ENCODE measurements at places on chromosomes 4 and X.

GRCh38 chr4:186191200-186192065, at the start of gene CYP4V2:
CYP4V2 (plus strand) TSS chr4:186191567; CDS start chr4:186191824, 257 bp downstream.
- peak; percentile 61 for DNase-seq

- DNase-seq = no peak
Measured at GRCh38 chr4:154049457-154050181, 260.7 kb upstream of the SFRP2 start.

DNA sequence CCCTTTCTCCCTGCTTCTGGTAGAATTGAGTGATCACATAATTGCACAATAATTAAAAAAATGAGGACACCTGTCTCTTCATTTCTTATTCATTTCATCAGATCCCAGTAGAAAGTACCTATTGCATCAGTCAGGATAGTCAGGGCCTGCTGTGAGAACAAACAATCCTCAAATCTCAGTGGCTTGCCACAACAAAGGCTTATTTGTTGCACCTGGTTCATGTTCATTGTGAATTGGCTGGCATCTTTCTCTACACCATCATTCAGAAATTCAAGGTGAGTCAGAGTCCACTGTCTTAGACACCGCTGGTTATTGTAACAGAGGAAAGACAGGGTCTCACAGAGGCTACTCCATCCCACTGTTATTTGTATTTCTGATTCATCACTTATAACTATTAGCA, 409.8 kb downstream of the STIM2 start:
- no peak for DNase-seq

GRCh38 chr4:19164334-19164733, 1087.4 kb upstream of the SLIT2 start:
- DNase-seq = no peak

- no peak for DNase-seq
Measured at GRCh38 chr4:188956566-188956965, 817.3 kb downstream of the TRIML1 start.

DNA sequence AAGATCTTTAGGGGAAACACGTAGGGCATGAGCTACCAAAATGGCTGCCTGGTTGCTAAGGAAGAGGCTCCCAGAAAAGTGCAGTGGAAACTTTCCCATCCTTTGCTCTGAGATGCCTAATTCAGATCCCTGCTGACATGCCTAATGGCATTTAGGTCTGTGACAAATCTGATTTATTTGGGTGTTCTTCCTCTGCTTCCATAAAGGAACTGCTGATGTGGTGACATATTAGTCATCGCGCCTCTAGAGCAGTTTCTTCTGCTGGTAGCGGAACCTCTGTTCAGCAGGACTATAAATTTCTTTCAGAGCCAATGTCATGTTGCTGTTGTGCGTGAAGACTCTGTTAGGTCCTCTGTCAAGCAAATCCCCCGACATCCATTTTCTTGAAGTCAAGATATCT, 310.0 kb downstream of the PDHA2 start:
- DNase-seq = no peak

GRCh38 chr4:175371091-175371490, 441.0 kb downstream of the GPM6A start:
- DNase-seq = no peak

DNA sequence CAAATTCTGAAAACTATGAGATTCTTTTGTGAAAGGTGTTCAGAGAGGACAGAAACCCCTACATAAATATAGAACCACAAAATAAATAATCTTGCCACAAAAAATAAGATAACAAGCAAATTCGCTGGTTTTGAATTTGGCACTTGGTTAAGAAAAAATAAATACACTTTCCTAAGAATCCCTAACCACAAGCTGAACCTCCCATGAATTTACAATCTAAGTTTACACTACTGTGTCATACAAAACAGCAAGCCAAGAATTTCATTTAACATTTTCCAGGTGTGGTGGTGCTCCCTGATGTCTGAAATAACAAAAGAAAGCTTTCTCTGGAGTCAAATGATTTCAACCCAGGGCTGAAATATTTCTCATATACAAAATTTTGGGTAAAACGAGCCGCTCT, 121.0 kb downstream of the KCNIP4 start:
- no peak for DNase-seq

DNA sequence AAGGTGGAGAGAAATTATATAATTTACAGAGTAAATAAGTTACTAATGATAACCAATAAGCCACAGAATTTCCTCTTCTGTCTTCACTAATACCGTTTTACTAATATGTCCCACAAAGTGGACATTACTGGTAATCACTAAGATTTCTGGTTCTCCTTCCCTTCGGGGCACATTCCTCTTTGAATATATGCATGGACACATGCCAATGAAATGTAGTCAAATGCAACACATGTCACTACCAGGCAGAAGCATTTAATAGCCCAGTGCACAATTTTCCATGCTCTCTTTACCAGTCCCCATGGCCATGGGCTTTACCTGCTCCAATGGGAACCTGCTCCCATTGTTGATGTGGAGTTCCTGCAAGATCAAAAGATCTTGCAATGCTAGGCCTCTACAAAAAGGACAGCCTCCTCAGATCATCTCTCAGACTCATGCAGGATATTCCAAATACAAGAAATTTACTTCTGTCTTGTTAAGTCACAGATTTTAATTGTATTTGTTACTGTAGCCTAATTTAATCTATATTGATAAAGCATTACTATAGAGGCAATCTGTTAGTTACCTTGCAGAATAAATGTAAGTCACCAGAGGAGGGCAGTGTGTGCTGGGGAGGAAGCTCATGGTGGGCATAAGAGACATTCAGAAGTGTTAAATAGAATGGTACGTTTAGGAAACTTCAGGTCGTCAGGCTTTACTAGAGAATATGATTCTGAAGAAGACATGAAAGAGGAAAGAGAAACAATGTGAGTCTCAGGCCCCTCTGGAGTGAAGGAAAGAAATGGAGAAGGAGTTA, 37.1 kb upstream of the INPP4B start:
- no peak for DNase-seq

DNA sequence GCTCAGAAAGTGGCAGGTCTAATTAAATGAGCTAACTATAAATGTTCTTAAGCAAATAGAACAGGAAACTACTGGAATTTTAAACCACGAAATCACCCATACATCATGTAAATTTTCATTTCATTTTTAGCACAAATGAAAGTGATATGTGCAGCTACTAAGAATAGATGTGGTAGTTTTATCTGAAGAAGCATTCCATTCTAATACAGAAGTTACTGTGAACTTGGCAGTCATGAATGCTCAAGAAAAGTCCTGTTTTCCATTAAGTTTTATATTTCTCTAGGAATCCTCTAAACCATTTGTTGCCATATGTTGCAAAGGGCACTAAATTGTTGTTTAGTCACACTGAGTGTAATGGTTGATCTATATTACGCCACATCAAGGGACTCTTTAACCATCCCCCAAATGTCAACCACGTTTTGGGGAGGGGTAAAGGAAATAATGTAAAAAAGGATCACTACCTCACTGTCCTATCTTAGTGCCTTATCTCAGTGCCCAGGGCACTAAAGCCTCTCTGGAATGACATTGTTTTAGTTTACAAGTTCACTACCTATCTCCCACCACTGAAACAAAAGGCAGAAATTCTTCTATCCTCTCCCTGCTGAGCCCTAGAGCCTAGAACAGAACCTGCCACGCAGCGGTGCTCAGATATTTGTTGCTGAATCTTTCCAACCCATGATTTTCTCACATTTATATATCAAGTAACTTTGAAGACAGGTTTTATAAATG, 118.0 kb downstream of the SHISA3 start:
- DNase-seq = no peak

- no peak for DNase-seq
Measured at GRCh38 chrX:40893251-40893910, 158.0 kb upstream of the MED14 start.

- DNase-seq = peak; percentile 23
Measured at GRCh38 chrX:151713849-151714248, 2.0 kb upstream of the FATE1 start.

- no peak for DNase-seq
Measured at GRCh38 chr4:11598591-11598990, 169.9 kb upstream of the HS3ST1 start.

DNA sequence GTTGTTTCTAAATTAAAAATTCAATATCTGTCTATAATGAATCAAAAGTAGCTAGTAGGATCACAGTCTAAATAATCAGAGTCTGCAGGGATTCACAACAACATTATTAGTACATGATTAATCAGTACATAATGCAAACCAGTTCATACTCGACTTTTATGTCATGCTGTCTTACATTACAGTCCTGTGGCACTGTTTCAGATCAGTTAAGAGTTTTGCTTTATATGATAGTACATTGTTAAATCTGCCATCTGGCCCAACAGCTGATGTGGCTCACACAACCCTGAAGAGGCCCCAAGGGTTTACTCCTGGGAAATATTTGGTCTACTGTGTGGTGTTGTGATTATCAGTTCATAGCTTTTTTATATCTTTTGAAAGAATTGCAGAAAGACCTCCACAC, 247.1 kb upstream of the ETNPPL start:
- no peak for DNase-seq

DNA sequence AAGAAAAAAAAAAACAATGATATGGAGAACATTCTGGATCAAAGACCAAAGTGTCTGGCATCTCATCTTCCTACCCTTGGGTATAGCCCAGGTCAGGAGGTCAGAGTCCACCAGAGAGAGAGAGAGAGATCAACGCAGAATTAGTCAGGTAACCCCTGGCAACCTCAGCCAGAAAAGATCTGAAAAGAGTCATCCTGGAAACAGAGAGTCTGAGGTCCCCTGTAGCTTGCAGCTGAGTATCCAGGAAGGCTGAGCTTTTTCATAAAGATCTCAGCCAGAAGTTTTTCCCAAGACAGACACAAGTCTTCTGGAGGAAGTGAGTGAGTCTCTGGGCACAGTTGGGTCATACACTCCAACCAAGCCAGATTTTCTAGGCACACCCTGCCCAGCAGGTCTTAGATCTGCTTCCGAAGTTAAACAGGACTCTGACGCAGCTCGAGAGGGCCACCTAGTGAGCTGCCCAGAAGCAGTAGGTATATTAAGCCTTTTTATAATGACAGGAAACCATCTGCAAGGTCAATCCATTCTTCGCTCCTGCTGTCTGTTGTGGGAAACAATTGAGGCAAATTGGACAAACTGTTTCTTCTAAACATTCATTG, 35.7 kb downstream of the ACE2 start:
- peak; percentile 39 for DNase-seq

DNA sequence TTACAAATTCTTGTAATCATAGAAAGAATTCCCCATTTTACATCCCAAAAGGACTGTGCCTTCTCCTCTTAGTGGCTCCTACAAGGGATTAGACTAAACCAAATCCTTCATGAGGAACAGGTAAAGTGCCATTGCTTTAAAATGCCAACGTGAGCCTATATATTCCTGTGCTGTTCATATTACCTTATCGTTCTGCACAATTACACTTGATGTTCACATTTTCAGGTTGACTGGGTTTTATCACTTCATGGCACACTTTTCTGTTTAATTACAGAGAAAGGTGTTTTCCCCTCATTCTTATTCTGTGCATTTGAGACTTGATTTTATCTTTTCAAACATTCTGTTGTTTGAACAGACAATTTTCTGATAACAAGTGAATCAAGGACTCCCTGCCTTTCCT, 645.6 kb upstream of the FTHL17 start:
- DNase-seq = no peak

DNA sequence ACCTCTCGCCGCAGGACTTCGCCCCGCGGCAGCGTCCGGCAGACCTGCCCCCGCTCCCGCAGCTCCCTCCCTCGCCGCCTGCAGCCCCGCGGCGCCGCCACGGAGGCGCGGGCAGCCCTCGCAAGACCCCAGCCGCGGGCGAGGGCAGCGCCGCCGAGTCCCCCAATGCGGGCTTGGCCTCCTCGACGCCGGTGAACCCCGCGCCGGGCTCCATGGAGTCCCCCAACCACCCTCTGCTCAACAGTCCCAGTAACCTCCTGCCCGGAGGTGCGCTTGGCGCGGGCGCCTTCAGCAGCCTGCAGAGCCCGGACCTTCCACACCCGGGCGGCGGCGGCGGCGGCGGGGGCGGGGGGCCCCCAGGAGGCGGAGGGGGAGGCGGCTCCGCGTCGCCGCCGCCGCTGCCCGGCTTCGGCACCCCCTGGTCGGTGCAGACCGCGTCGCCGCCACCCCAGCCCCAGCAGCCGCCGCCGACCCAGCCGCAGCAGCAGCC, 1.2 kb downstream of the CPEB2 start:
- DNase-seq = peak; percentile 52
